ENCODE measurements at places on chromosomes 12 and 14.
A peak's percentile ranks its signal among the peaks of the same experiment; 100 is the strongest.

DNA sequence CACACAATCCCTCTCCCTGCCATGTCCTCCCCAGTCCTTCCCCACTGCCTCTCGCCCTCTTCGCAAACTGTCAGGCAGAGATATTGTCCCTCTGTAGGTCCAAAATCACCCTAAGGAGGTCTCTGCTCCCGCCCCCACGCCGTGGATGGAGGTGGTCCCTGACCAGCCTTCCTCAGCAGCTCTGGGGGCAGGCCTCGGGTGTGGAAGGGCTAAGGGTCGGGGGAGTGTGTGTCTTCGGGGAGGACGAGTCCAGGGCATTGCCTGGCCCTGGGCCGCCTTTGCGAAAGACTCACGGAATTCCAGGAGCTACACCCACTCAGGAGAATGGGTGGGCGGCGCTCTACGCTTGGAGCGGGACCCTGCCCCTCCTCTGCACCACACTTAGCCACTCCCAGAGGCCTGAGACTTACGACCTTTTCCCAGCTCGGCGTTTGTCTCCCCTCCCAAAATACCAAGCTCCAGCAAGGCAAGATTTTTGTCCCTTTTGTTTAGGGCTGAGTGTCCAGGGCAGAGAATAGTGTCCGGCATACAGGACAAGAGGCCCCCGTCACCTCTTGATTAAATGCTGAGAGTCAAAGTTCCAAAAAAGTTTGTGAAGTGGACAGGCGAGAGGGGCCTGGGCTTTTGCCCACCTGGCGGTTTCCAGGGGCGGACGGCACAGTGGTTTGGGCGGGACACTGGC is 881 bp downstream of the PYGL start:
- DNase-seq, result peak; percentile 87

DNA sequence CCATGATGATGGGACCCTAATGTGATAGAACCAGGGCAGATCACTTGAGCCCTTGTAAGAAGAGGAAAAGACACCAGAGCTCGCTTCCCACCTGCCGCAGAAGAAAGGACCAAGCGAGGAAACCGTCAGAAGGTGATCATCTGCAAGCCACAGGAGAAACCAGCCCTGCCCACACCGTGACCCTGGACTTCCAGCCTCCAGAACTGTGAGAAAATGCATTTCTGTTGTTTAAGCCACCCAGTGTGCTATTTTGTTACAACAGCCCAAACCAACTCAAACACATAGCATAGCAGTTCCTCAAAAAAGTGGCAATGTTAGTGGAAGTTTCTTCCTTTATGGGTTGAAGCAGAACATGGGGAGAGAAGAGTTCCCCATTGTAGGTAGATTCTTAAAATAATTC is 107.9 kb upstream of the BCL2L14 start:
- DNase-seq, result no peak

DNA sequence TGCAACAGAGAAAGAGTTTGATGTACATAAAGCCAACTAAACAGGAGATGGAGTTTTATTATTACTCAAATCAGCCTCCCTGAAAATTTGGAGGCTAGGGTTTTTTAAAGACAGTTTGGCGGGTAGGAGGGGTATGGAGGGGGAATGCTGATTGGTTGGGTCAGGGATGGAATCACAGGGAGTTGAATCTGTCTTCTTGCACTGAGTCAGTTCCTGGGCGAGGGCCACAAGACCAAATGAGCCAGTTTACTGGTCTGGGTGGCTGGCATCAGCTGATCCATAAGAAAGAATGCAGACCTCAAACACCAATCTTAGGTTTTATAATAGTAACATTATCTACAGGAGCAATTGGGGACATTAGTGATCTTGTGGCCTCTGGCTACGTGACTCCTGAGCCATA is 64.9 kb downstream of the RIN3 start:
- no peak for DNase-seq

GRCh38 chr12:25435431-25435830 is 117.7 kb downstream of the LMNTD1 start:
- no peak for DNase-seq

GRCh38 chr14:77605392-77605972 is 11.0 kb downstream of the SPTLC2 start:
- DNase-seq, result no peak

GRCh38 chr14:72742838-72743195 is 151.1 kb downstream of the DPF3 start:
- no peak for DNase-seq

- no peak for DNase-seq
Measured at GRCh38 chr12:27576667-27577347, 52.8 kb downstream of the PPFIBP1 start.

DNA sequence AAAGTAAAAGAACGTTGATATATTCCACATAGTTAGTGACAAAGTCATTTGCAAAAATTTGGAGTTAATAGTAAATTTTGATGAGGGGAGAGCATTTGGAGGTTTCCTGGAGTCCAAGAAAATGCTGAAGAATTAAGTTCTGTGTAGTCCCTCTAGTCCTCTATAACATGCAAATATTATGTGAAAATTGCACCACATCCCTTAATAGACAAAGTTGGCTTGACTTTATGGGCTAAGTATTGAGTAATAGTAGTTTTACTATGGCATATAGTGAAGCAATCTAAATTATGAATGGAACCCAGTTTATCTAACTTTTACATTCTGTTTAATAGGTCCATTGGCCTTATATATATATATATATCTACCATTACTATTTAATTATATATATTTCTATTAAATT is 66.4 kb upstream of the DCN start:
- no peak for DNase-seq

GRCh38 chr12:29088611-29089219 is 60.4 kb upstream of the FAR2 start:
- no peak for DNase-seq

GRCh38 chr12:105436636-105437035 is 106.1 kb downstream of the C12orf75 start:
- no peak for DNase-seq

- DNase-seq, result peak; percentile 96
Measured at GRCh38 chr12:49188201-49188915, 522 bp downstream of the TUBA1A start.

DNA sequence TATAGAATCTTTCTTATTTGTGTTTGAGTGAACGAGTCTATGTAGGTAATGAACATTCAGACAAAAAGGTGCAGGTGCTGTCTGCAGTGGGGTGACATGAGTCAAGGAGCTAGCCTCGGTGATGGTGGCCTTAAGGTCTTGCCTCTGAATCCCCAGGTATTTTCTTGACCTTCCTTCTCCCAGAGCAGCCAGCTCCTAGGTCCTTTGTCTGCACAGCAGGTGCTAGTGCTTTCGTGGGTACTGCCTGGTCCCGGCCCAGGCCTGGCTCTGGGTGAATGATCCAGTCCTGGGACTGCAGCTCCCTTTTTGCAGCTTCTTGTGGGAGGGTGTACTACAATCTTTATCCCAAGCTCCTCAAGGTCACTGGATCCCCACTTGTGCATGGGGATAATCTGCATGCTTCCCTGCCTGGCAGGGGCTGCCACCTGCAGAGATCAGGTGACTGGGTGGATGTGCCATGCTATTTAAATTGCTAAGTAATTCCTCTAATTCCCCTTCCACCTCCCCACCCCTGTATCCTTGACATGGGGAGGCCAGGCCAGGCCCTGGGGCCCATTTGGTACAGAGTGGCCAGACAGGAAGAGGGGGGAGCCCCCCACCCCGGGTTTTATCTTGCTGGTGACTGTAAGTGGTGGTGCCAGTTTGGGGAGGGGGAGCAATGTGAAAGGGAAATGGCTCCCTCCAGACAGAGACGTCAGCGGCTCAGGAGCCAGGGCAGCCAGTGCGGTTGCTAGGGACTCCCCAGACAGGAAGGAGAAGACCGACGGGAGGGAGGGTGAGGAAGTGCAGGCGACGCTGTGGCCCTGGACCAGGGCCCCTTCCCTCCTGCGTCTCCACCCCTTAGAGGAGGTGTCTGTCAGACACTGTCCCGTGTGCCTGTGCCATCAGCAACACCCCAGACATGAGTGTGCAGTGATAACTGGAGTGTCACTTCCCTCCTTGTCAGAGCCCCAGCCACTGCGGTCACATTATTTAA is 6.7 kb downstream of the VASH1 start:
- peak; percentile 88 for DNase-seq

- DNase-seq, result no peak
Measured at GRCh38 chr12:110913119-110914056, 7.0 kb downstream of the MYL2 start.

GRCh38 chr12:26135571-26135970 is 10.7 kb upstream of the BHLHE41 start:
- DNase-seq, result no peak

GRCh38 chr14:105072892-105073719 is 7.9 kb upstream of the GPR132 start:
- no peak for DNase-seq

DNA sequence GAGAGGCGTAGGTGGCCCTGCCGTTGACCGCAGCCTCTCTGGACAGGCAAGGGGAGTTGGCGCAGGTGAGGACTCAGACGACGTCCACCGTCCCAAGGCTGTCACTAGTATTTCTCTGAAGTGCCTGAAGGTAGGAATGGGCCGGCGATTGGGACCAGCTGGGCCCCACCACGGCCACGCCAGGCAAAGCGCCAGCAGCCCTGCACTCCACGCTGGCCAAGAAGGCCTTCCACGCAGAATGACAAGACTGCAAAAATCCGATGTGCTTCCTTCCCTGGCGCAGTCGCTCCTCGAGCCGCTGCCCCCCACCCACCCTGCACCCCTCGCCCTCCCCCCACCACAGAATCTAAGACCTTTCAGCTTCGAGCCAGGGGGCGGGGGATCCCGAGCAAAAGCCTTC is 17.3 kb upstream of the MLXIP start:
- DNase-seq, result no peak

- DNase-seq, result no peak
Measured at GRCh38 chr12:30783946-30784345, 29.2 kb upstream of the CAPRIN2 start.

- DNase-seq, result no peak
Measured at GRCh38 chr12:128956755-128957154, 103.5 kb downstream of the GLT1D1 start.

- DNase-seq, result no peak
Measured at GRCh38 chr12:81517296-81517695, 241.9 kb downstream of the PPFIA2 start.

DNA sequence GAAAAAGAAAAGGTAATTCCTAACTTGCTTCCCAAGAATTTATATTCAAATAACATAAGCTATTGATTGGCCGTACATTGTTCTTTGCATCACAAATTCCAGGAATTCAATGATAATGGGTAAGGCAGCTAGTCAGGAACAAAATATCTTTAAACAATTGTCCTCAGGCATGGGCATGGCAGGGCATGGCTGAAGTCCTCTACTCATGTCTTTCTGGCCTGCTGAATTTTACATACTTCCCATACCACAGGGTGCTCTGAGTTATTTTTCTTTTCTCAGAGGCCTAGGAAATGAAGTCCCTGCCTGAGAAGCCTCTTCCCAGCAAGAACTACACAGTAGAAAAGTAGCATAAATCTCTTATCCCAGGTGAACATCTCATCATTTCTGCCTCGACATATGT is 15.1 kb upstream of the DRAM1 start:
- DNase-seq, result no peak

DNA sequence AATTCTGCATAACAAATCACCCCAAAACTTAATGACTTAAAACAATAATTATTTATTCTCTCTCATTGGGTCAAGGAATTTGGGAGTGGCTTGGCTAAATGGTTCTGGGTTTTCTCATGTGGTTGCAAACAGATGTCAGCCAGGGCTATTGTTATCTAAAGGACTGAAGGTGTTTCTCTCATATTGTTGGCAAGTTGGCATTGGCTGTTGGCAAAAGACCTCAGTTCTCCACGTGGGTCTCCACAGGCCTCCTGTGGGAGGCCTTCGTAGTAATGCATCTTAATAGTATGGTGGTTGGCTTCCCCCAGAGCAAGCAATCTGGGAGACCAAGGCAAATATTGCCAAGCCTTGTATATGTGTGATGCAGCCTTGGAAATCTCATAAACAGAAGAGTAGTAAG is 14.4 kb downstream of the GALNT16 start:
- DNase-seq, result no peak

DNA sequence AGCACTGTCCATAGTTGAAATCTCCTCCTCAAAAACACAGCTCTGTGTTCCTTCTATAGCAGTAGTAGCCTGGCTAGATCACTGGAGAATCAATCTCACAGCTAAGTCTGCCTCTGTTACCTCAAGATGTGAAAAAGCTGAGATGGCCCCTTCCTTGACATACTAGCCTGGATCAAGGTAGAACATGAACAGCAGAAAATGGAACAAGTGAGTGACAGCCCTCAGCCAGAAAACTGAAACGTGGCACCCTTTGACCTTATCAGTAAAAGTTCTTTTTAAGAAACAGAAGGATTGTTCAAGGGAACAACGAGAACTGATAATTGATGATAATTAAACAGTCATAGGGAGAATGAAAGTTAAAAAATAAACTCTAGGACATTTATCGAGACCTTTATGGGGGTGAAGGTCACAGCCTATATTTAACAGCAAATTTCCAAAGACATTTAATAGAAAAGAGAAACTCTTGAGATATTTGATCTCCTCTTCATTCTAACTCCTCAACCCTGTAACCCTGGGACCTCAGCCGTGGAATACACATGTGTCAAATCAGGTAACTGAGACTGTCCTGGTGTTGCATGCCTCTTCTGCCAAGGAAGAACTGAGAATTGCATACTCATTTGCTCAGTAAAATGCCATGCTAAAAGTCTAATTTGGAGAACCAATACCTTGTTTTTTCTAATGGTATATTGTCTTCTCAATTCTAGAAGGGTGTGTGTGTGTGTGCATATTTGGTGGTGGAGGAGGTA is 258.0 kb upstream of the ATP2B1 start:
- DNase-seq, result no peak

GRCh38 chr12:117580015-117580717 is 218.7 kb upstream of the NOS1 start:
- DNase-seq, result no peak

- peak; percentile 64 for DNase-seq
Measured at GRCh38 chr12:132172619-132173018, 28.4 kb downstream of the NOC4L start.

DNA sequence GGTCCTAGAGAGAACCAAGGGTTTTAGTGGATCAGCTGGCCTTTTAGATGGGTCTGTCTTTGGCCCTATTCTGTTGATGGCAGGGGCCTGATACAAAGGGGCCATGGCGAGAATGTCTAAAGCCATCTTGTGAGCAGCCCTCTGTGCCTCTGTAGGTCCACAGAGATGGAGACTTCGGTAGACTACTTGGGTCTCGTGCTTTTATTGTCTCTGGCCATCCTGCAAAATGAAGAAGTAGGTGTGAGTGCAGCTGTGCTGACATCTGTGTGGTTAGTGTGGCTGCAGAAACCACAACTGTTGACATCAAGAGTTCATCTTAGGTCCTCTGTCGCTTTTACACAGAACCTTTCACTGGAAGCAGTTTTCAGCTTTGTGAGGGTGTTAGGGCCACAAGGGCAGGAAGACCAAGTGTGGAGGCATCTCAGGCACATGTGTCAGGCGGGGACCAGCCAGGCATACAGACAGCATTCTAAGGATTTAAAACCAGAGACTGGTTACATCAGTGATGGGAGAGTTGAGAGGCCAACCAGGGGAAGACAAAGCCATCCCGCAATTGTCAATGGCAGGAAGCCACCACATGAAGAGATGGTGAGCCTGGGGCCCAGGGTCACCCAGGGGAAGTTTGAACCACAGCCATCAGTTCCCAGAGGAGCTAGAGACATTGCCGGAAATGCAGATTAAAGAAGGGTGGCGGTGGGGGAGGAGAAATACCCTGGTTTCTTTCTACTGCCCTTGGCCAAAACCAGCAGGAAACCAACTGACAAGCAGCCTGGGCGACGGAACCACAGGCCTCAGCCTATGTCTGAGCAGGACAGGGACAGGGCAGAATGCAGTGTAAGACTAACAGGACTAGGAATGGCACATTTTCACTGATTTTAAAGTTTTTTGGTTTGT is 13.0 kb upstream of the TPCN1 start:
- DNase-seq, result no peak

Data from posterior vena cava (tissue), 2 donors.